ENCODE measurements at places on chromosomes 2 and 18.

GRCh38 chr2:196143730-196144131, 27.6 kb downstream of the STK17B start:
- no peak for DNase-seq

DNA sequence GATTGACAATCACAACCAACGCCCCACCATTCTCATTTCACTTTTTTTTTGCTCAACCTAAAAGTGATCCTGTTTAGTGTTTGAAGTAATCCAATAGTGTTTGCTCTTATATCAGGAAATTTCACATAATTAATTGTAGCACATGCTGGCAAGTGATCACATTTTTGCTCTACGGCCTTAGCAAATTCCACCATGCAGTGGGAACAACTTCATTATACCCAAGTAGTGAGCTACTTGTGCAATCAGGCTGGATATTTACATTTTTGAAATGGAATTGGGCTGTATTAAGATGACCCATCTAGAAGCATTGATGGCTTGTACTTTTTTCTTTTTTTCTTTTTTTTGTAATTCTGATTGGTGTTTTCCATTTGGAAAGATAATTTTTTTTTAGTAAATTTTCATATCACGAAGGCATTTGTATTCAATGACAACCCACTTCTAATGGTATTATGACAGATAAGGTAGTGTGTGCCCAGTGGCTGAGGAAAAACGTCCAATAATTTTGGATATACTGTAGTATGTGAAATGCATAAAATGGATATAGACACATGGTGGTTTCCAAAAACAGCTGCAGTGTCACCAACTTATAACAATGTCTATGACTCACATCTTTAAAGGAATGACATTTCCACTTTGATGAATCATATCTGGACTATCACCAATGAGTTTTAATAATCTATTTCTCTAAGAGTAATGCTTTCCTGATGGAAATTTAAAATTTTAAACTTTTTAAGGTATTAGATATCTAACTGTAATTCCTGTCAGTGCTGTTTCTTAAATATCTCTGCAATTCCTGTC, 130.6 kb downstream of the COL6A3 start:
- DNase-seq, result peak; percentile 30

DNA sequence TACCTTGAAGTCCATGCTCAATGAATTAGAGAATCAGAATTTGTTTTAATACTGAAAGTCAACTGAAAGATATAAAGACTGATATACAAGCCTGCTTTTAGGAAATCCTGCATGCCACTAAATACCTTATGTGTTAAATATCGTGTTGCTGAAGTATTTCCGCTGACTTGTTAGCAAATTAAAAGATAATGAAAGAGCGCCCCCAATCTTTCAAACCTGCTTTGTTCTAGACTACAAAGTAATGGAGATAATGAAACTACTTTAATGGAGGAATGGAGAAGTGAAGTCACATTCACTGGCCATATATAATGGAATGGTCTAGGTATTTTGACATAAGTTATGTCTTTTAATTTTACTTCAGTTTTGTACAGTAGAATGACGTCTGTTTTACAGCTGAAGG, 95.7 kb downstream of the ASXL3 start:
- DNase-seq, result no peak

DNA sequence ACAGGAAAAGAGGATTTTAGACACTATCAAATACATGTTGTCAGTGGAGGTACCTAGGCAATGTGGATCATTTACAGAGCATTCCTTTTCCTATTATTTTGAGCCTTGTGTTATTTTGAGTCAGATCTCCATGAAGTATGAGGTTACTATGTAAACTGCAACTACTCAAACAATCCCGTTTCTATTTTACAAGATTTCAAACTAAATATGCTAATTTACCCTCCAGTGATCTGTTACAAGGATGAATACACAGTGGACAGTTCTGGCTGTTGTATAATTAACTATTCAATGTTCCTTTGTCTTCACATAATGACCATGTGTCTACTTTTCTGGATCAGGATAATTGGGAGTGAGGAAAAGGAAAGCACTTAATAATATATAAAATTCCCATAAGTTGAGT, 4.6 kb downstream of the HOXD1 start:
- no peak for DNase-seq

- DNase-seq, result no peak
Measured at GRCh38 chr2:166591226-166591625, 97.2 kb upstream of the SCN7A start.

GRCh38 chr18:70732188-70732587, 443.3 kb downstream of the SOCS6 start:
- no peak for DNase-seq

DNA sequence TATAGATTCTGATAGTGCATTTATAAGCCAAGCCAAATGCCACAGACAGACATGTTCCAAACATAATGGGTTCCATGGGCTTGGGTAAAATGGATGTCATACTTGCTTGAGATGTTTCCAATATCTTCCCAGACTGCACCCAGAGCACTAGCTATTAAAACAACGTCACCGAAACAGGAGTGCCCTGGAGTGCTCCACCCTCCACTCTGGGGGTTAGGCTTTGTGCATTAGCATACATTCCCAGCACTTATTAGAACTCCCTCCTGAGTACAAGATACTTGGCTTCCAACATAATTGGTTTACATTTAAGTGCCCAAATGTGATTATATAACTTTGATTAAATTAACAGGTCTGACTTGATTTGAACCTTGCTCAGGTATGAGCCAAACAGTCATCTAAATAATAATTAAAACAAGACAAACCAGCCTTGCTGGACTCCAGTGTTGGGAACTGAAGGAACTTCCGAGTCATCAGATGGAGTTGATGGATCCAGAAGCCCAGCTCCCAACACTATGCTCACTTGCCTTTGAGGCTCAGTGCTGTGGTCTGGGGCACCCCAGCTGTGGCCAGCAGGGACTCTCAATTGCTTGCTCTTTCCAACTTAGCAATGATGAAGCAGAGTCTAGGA, 60.5 kb upstream of the LGALSL start:
- DNase-seq, result no peak

- peak; percentile 29 for DNase-seq
Measured at GRCh38 chr18:47881752-47882455, 48.6 kb downstream of the SMAD2 start.

- no peak for DNase-seq
Measured at GRCh38 chr2:57432528-57432927, 614.1 kb upstream of the VRK2 start.

DNA sequence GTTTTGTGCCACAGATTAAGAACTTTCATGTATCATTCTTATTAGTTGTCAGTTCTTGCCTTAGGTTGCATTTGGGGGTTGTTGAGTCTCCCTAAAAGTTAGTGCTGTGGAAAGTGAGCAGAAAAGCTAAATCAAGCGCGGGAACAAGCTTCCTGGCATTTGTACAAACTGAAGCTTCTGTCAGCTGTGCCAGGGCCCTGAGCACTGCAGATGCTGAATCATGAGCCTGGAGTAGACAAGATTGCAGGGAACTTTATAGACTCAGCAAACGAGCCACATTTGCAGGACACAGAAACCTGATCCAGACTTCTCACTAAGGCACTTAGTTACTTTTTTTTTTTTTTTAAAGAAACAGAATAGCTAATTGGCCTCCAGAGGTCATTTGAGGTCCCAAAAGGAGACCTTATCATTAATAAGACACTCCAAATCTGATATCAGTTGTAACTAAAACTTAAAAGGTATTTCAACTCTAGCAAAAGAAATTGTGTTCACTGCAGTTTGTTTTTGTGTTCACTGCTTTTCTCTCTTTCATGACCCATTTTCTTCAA, 88.7 kb downstream of the ADAM23 start:
- no peak for DNase-seq

- DNase-seq, result no peak
Measured at GRCh38 chr2:142981069-142981378, 103.6 kb downstream of the KYNU start.

- DNase-seq, result no peak
Measured at GRCh38 chr2:205527801-205528200, 154.5 kb upstream of the NRP2 start.
